Natural killer cell (primary cell): ENCODE measurements at places on chromosomes 1 and 21. TPM values are rescaled to one million over a fixed set of nuclear protein-coding genes. Genes with fewer than 3 reads are reported as not detected.
A peak's percentile ranks its signal among the peaks of the same experiment; 100 is the strongest.

DNA sequence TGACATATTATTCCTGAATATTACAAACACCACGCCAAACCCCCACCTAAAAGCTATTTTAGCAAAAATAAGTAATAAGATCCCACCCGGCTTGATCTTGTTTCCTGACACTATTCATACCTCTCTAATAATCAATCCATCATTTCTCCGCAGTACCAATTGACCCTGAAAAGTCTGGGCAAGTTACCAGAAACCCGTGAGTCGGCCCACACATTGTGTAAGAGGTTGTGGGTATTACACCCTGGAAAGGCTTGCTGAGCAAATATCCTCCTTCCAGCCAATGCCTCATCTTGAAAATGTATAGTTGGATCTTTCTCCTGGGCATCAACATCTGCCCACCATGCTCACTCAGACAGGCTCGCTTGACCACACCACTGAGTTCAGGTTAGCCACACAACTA lies 451.0 kb downstream of the TTLL7 start:
- DNase-seq: no peak

GRCh38 chr1:30724175-30724574 lies 790 bp upstream of the MATN1 start:
- peak; percentile 26 for DNase-seq

Gene RPE65
- total RNA-seq: not detected

DNA sequence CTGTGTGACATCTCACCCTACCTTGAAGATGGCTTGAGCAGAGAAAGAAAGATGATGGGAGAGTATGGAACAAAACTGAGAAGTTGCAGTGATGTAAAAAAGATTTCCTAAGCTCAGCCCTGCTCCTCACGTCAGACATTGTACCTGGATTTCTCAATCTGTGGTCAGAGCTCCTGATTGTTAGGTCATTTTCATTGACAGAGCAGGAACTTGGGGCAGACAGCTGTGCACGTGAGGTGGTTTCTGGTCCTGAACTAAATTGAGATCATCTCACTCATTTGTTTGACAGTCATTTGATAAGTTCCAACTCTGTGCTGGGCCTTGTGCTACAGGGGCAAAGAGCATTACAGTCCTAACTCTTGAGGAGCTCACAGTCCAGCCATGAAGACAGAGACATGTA lies 10.2 kb downstream of the TRAF3IP3 start:
- peak; percentile 15 for DNase-seq

DNA sequence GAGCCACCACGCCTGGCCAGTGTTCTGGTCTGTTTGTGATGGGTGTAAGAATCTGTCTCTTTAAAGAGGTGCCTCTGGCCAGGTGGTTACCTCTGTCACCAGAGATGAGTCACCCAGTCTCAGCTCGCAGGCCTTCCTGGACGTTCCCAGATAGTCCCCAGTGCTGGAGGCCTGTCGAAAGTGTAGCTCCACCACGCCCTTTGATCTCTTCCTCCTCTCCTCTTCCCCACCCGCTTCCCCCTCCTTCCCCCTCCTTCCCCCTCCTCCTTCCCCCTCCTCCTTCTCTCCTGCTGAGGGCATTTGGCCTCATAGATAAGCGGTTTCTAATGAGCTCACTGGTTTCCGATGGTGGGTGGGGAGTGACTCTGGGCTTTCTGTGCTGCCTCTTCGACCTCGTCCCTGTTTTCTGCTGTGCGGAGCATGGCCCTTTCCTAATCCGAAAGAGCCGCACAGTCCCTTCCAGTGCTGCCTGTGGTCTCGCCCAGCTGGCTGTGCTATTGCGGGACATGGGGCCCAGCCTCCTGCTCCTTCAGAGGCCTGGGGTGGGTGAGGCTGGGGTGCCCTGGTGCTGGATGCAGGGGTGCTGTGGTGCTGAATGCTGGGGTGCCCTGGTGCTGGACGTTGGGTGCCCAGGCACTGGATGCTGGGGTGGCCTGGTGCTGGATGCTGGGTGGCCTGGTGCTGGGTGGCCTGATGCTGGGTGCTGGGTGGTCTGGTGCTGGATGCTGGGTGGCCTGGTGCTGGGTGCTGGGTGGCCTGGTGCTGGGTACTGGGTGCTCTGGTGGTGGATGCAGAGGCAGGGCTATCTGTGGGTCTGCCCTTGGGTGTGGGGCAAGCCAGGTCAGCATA lies 19.2 kb downstream of the AGPAT3 start:
- peak; percentile 30 for DNase-seq

Gene TSPEAR
- not detected for total RNA-seq

DNA sequence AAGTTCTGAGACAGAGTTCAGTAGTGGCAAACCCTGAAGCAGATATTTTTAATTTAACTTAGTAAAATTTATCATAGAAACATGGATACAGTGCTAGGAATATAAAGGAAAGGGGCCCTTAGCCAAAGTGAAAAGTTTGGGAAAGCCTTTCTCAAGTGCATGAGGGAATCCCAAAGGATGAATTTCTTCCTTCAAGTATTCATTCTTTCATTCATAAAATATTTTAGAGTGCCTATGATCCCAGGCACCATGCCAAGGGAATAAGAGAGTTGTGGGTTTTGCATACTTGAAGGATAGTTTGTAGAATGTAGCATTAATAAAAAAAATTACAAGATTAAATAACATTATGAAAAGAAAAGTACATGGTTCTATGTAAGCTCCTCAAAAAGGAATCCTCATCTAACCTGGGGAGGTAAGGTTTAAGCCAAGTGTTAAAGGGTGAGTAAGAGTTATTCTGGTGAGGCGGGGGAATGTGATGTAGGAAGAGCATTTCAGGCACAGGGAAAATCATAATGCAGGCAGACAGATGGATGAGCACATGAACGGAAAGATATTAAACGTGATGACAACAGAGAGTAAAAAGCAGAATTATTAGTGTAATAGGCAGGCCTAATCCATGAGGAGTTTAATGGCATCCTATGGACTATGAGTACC lies 40.4 kb upstream of the NTNG1 start:
- no peak for DNase-seq

GRCh38 chr1:79679916-79680315 lies 673.4 kb upstream of the ADGRL4 start:
- DNase-seq: no peak

Gene PADI1
- total RNA-seq: not detected

DNA sequence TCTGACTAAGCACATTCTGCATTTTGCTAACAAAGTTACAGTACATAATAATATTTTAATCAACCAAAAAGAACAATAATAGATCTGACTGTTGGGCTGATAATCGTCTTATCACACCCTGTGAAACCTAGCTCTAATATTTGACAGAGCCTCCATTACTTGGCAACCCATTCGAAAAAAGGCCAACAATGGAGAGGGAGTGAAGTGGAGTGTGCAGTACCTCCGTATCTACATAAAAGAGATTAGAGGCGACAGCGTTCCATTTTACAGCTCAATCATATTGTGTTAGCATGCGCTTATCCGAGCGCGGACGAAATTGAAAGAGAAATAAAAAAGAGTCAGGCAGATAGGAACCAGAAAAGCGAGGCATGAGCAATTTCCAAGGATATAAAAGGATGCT lies 137.3 kb upstream of the USH2A start:
- DNase-seq: no peak

DNA sequence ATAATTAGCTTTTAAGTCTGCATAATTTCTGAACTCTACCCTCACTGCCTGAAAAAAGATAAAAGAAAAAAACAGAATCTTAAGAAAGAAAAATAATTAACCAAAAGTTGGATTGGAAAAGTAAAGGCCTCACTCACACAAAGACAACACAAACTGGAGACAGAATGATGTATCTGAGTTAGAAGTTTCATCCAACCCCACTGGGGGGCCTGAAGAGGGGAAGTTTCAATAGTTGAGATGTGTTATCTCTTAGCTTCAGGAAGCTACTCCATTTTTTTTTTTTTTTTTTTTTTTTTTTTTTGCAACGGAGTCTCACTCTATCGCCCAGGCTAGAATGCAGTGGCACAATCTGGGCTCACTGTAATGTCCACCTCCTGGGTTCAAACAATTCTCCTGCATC lies 19.9 kb downstream of the SYDE2 start:
- DNase-seq: no peak

DNA sequence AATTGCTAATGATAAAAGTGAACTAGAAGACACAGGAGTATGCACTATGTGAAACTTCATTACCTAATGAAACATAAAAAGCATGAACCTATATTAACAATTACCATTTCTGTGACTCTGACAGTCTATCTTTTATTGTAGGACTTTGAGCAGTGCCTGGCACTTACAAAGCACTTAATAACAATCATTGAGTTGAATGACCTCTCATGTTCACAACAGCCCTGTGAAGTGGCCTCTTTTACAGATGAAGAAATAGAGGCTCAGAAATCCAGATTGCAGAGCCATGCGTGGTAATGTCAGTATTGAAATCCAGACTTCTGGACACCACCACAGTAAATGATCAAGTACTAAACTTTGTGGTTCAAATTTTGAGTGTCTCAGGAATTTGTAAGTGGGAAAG lies 326.4 kb downstream of the NTNG1 start:
- DNase-seq: no peak

Gene SELE
- not detected for total RNA-seq

GRCh38 chr1:93576746-93577145 lies 104.9 kb downstream of the BCAR3 start:
- DNase-seq: no peak

Gene ADAMTS4
- total RNA-seq: 0.14 TPM

Gene ITGB2
- 1,393 TPM for total RNA-seq

Gene NBPF4
- total RNA-seq: not detected

Gene LORICRIN
- total RNA-seq: not detected

DNA sequence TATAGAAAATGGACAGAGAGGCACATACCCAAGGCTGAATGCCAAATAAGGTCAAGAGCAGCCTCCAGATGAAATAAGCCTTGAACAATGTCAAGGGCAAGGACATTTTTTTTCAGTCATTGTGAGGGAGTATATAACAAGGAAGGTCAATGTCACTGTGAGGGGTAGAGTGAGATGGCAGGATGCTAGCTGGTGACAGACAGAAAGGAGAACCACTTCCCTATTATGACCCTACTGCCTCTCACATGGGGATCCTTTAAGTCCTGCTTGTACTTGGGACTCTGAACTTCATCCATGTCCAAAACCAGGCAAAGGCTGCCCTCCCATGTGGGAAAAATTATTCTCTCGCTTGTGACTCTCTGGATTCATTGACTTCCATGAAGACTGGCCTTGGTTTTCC lies 119.5 kb upstream of the COA6 start:
- DNase-seq: no peak

Gene FCRLA
- total RNA-seq: 0.90 TPM

Gene SRM
- 29.2 TPM for total RNA-seq
